ENCODE measurements at places on chromosomes 12 and 14.

DNA sequence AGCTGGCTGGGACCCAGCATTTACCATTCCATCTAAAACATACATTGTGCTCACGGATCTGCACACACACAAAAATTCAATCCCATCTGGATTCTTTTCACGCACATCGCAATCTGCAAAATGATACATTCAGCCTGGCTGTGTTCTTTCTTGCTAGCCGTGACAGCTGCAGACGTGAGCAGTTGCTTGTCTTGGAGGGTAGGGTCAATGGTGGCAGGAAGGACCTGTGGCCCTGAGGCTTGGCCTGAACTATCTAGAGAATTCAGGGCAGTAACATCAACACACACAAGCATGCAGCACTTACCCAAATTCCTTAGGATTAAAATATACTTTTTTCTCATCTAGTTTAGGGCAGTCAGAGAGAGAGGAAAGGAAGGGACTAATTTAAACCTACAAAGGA, 72.0 kb downstream of the DICER1 start:
- DNase-seq: no peak

DNA sequence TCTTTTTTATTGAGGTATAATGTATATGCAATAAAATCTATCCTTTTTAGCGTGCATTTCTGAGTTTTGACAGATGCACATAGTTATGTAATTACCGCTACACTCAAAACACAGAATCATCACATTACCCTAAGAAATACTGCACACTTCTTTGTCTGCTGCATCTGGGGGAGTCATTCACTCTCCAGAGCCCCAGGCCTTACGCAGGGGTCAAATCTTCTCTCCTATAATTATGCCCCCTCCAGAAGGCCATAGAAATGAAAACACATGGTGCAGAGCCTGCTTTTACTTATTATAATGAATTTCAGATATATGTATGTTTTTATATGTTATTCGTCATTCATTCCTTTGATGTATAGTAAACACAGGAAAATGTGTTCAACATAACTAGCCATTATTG, 296.5 kb upstream of the TMEM132C start:
- DNase-seq: no peak

DNA sequence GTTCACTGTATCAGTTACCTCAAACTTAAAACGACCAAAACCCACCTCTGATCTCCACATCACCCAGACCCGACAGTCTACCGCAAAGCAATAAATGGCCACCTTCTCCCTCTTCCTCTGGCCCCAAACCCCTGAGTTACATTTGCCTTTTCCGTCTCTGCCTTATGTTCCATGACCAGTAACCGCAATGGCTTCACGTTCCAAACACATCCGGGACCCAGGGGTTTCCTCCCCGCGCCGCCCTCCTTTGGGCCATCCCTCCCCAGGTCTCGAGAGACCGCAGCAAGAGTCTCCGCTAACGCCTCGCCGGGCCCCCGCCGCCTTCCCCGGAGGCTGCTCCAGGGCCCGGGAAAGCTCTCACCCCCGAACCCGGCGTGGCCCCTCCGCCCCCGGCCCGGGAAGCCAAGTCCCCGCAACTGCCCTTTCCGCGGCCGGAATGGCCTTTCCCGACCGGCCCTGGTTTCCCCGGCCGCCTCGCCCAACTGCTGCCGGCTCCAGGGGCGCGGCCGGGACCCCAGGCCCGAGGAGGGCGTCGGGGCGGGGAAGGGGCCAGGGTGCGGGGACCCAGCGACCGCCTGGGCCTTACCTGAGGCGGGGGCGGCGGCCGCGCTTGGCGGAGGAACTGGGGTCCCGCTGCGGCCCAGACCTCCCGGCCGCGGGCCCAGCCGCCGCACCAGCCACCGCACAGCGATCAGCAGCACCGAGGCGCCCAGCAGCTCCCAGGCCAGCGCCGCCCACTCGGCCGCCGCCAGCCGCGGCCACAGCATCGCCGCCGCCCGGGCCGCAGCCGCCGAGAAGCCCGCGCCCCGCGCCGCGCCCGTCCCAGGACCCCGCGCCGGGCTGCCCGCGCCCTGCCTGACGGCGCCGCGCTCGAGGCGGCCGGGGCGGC, at the start of gene ANKLE2:
ANKLE2 (minus strand) TSS at position 801 of the 889 bp plus-strand sequence; CDS start at position 767, 34 bp downstream.
- peak; percentile 63 for DNase-seq

- DNase-seq: no peak
Measured at GRCh38 chr12:50659690-50660424, 104.0 kb upstream of the ATF1 start.

DNA sequence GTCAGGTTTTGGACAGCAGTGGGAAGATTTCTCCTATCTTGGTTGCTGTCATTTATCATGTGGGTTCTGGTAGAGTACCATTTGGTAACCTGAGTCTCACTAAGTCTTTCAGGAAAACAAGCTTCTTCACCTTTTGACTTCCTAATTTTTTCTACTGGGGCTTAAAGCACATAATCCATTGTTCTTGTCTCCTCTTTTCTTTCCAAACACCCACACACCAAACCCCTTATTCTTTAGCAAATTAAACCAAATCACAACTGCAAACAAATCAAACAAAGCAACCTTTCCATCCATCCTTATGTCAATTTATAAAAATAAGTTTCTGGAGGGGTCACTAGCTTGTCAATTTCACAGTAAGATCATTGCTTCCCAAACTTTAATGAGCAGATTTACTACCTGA, 84.1 kb downstream of the ATP23 start:
- DNase-seq: no peak

DNA sequence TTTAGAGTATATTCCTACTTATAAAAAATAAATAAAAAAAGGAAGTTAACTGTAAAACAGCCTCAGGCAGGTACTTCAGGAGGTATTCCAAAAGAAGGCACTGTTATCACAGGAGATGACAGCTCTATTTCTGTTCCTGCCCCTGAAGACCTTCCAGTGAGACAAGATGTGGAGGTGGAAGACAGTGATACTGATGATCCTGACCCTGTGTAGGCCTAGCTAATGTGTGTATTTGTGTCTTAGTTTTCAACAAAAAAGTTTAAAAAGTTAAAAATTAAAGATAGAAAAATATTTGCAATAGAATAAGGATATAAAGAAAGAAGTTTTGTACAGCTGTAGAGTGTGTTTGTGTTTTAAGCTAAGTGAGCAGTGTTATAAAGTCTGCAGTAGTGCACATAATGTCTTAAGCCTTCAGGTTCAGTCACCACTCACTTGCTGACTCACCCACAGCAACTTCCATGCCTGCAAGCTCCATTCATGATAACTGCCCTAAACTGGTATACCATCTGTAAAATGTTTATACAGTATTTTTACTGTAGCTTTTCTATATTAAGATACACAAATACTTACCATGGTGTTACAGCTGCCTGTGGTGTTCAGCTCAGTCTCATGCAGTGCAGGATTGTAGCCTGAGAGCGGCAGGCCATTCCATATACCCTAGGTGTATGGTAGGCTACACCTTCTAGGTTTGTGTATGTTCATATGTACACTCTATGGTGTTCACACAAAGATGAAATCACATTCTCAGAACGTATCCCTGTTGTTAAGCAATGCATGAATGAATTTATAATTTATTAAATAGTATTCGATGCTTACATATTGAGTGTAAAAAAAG, 121.1 kb downstream of the ANO6 start:
- no peak for DNase-seq

- no peak for DNase-seq
Measured at GRCh38 chr12:46956451-46957035, 122.9 kb upstream of the PCED1B start.

GRCh38 chr14:61342486-61342885, 21.1 kb downstream of the PRKCH start:
- no peak for DNase-seq

- peak; percentile 23 for DNase-seq
Measured at GRCh38 chr12:108055141-108055540, 73.9 kb upstream of the WSCD2 start.

DNA sequence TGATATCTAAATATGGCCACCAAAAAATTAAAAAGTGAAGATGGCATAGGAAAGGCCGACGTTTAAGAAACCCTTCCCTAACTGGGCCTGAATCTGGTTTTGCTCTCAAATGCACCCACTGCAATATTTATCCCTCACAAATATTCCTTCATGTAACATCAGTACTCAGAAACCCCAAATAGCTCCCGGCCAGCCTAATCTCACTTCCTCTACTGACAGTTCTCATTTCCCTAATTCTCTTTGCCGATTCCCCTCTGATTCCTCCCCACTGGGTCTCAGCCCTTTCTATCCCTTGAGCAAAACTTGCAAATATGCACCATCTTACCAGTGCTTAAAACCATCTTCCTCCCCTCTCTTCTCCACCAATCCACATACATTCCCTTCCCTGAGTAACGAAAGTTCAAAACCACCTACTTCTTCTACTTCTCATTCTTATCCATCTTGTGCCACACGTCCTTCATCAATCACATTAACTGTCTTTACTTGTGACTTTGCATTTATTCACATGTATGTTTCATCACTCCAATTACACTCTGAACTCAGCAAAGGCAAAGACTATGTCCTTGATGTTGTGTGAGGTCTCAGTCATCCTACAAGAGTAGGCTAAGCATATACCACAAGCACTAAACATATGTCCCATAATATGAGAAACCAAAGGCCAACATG, 23.1 kb downstream of the KCNK10 start:
- no peak for DNase-seq

- no peak for DNase-seq
Measured at GRCh38 chr12:54624315-54625279, 10.1 kb downstream of the LACRT start.

GRCh38 chr14:63164108-63164683, 40.0 kb upstream of the RHOJ start:
- no peak for DNase-seq

GRCh38 chr12:23775208-23775607, 174.3 kb downstream of the SOX5 start:
- no peak for DNase-seq

DNA sequence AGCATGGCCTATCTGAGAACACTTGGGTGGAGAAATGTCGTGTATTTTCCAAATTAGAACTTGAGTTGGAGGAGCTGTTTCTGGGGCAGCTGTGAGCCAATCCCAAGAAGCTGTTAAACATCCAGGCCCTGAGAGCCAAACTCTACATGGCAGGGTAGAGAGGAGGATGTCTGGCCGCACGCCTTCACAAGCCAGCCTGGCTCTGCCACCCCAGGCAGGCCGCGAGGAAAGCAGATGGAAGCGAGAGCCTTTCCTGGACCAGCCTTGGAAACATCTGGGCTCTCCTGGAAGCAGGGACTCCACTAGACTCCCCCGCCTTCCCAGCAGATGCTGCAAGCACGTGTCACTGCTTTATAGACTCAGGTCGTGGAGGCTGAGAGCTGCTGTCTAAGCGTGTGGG, 312.8 kb upstream of the FKBP4 start:
- no peak for DNase-seq

- DNase-seq: no peak
Measured at GRCh38 chr12:16349131-16349460, 1.7 kb downstream of the MGST1 start.

DNA sequence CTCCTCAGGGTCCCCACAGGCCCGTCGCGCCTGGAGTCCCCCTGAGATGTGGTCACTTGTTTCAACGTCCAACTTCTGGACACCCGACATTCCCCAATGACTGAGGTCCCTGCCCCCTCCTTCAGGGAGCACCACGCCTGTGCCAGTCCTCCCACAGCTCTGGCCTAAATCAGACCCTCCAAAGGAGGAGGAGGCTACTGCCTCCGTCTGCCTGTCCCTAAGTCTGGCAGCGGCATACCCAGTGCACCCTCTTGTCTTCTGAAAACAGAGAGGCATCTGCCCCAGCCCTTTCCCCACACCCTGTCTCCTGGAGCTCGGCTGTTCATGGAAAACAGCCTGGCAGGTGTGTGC, 46.2 kb downstream of the TESC start:
- no peak for DNase-seq

DNA sequence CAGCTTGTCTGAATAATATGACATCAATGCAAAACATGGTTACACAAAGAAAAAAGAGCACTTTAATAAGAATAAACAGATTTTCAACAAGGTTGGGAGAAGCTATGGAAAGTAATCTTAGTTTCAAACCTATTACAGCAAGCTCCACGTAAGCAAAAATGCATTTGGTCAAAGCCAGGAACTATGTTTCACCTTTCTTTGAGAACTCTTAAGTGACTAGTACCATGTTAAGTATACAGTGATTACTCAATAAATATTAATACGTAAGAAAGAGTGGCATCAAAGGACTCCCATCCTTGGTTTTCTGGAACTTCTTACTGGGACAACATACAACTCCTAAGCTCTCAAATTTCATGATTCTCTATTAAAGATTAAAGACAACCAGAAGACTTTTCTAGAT, 80.7 kb downstream of the ABCC9 start:
- DNase-seq: no peak

DNA sequence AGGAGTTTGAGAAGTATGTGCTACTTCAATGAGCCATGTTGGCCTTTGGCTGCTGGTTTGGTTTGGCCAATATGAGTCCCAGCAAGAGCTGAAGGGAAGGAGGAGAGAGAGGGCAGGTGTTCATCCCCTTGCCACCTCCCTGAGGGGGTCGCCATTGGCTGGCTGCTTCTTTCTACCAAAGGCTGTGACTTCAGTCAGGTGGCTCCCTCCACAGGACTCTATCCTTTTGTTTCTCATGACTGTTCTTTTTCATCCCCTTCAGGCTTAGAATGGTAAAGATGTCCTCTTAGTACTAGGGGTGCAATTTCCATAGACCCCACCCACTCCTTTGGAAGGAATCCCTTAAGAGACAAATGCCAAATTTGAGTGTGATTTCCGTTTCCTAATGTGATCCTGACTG, 31.2 kb upstream of the OTOGL start:
- DNase-seq: no peak

DNA sequence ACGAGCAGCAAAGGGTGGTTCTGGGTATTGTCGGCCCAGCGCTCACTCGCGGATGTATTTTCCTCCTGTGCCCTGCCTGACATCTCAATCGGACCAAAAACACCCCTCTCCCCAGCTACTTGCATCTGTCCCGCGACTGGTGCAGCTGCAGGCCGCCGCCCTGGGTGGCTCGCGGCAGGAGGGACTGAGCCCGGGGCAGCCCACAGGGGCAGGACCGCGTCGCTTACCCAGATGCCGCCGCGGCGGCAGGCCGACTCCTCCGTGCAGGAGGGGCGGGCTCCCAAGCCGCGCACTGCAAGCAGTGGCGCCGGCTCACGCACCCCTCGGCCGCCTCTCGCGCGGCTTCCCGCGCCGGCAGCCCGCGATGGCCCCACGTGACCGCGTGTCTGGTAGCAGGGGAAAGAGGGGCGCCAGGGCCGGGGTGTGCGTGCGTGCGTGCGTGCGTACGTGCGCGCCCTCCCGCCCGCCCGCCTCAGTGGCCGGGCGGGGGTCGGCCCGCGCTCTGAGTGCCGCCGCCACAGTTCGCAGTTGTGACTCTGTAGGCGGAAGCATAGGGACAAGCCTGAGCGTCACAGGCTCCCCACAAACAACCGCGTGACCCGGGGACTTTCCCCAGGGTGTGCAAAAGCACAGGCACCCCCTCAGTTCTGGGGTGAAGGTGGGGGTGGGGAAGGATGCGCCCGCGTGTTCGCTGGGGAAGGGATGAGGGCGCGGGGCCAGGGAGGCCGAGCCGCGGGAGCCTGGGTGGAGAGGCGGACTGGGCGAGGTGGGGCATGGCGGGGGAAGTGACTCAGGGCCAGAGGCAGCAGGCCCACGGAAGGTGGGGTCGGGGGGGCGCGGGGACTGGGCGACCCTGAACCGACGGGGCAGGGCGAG, at the start of gene ZBTB25:
ZBTB25 (minus strand) TSS at position 405 of the 876 bp plus-strand sequence. CDS start 13,305 bp downstream, outside the sequence.
- peak; percentile 97 for DNase-seq
